ENCODE measurements at places on chromosomes 1 and 21.

DNA sequence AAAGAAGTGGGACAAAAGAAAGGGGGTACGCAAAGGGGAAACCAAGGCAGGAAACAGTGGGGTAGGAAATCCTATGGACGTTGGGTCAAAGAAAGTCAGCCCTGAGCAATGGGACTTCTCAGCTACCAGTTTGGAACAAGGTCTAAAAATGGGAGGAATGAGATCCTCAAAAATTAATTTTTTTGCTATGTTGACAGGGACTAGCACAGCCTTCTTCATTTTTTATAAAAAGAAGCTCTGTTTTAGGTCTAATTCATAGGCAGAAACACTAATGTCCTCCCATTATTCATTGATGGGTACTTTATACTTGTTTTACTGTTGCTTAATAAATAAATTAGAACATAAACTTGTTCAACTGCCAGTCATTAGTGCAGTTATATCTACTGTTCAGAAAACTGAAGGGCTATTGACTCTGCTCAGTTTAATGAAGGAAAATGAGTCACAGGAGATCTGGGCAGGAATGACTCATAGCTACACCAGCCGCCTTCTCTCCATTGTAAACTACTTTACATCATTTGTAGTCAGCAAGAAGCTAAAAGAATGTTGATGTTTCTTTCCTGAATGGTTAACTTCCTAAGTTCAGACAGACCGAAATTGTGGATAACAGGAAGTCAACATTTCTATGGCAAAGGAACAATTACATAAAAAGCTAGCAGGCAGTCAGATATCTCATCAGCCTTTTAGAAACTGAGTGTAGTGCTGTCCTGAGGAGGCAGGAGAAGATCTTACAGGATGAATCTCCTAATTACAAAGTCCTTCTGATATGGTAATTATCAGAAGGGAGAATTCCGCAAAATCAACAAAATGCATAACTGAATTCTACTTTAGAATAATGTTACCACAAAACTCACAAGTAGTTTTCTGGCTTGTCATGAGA, 356.4 kb upstream of the PKN2 start:
- no peak for DNase-seq

DNA sequence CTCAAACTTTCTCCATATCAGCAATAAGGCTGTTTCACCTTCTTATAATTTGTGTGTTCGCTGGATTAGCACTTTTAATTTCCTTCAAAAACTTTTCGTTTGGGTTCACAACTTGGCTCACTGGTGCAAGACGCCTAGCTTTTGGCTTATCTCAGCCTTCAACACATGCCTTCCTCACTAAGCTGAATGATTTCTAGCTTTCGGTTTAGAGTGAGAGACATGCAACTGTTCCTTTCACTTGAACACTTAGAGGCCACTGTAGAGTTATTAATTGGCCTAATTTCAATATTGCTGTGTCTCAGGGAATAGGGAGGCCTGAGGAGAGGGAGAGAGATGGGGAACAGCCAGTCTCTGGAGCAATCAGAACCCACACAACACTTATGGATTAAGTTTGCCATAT, 41.2 kb upstream of the IFNLR1 start:
- DNase-seq: no peak

DNA sequence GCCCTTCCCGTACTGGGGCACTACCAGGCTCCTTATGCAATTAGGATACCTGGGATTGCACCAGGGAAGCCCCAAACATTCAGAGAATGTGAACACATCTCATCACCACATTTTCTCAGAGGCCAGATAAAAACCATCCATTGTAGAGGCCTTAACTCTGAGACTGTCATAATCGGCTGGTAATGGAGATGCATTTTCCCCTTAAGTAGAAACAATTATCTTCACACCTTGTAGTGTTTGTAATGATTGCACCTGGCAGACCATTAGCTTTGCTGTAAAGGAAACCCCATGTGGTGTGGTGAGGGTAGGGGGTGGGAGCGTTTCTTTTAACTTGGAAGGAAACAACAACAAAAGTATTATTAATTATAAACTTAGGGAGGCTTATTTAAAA, 90.0 kb upstream of the TLR5 start:
- DNase-seq: no peak

GRCh38 chr1:47582891-47583608, 145.2 kb downstream of the FOXD2 start:
- no peak for DNase-seq

- DNase-seq: no peak
Observed at GRCh38 chr1:36458910-36459309, 5.3 kb downstream of the MRPS15 start.

- DNase-seq: no peak
Observed at GRCh38 chr1:233805786-233806185, 98.7 kb upstream of the SLC35F3 start.

DNA sequence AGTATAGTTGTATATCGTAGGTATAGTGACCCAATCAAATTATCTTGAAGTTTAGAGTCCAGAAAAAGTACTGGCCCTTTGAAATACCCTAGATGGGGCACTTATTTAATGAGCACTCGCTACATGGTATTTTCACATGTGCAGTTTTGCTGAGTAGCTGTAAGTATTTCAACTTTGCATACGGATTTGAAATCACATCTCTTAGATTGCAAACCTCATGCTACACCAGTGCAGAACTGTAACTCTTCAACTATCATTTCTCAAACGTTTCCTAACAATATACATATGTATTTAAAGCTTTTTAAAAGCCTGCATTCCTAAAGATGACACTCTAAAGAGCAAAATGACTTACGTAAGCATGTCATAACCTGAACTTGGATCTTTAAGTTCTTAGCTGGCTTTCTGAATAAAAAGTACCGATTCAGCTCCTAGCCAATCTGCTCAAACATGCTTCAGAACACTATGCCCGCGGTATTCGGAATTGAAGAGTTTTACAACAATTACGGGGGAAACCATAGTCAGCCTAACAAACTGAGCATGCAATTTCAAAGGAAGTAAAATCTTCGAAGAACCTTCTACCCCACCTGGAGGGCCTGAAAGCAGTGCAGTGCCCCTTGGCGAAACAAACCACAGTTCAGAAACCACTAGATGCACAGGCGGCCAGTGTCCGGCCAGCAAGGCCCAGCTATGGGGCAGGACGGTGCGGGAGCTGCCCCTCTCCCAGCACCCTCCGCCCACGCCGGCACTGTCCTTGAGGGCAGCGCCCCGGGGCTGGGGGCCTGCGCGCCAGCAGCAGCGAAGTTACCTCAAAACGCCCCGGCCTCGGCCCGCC, 863 bp downstream of the FH start:
- no peak for DNase-seq

- no peak for DNase-seq
Observed at GRCh38 chr21:44914176-44914874, 6.4 kb downstream of the ITGB2 start.

GRCh38 chr1:72557446-72558049, 275.2 kb upstream of the NEGR1 start:
- DNase-seq: no peak

DNA sequence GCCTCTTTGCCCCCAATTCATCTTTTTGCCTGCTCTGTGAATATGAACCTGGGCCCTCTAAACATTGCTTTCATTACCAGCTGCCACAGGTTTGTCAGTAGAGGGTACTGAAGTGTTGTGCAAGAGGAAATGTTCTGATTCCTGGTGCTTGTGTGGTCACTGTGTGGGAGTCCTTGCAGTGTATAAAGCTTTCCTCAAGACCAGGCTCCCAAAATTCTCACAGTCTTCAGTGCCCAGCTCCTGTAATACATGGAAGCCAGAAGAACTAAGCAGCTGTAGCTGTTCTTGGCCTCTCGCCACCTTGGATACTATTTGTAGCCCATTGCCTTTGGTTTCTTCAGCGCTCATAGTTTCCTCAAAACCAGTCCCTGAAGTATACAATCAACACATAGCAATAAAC, 1046.2 kb downstream of the BRINP3 start:
- DNase-seq: no peak

- DNase-seq: no peak
Observed at GRCh38 chr1:36697836-36698605, 215.3 kb upstream of the CSF3R start.

DNA sequence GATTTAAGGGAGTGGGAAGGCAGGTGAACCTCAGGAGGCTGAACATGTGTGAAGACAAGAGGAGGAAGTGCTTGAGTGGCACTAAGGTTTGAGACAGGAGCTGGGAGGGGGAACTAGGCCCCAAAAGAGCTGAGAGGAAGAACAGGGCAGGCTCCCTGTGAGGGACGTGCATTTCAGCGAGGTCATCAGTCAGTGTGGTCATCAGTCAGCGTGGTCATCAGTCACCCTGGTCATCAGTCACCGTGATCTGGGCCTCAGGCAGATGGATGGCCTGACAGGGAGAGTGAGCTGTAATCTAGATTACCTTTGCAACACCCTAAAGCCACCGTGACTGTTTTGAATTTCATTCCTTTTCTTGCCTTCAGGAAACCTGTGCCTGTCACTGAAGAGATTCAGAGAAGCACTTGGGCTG, 29.1 kb downstream of the VTCN1 start:
- DNase-seq: no peak

DNA sequence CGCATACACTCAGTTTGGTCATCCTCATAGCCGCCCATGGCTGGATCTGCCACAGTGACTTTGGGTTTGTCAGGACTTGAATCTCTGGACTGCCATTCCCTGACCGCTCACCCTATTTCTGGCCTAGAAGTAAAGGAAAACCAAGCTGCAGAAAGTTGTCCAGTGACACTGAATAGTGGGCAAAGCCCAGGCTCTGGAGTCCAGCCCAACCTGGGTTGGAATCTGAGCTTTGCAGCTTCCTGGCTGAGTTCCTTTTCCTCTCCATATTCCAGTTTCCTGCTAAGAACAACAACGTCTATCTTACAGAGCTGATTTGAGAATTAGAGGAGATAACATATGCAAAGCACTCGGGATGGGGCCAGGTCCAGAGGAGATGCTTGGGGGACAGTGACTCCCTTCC, 15.6 kb upstream of the EIF4G3 start:
- DNase-seq: no peak

- no peak for DNase-seq
Observed at GRCh38 chr1:118185084-118185832, at the start of gene SPAG17. Gene SPAG17, minus strand, starts transcription at chr1:118185228. Its CDS starts 71 bp downstream, at chr1:118185157.

- DNase-seq: no peak
Observed at GRCh38 chr1:207414606-207415108, 39.5 kb upstream of the CR2 start.

GRCh38 chr1:226978432-226979114, 38.5 kb downstream of the COQ8A start:
- DNase-seq: no peak

GRCh38 chr21:42844411-42845113, 34.8 kb downstream of the WDR4 start:
- no peak for DNase-seq

- DNase-seq: no peak
Observed at GRCh38 chr1:191498825-191499224, 659.4 kb upstream of the RGS18 start.

DNA sequence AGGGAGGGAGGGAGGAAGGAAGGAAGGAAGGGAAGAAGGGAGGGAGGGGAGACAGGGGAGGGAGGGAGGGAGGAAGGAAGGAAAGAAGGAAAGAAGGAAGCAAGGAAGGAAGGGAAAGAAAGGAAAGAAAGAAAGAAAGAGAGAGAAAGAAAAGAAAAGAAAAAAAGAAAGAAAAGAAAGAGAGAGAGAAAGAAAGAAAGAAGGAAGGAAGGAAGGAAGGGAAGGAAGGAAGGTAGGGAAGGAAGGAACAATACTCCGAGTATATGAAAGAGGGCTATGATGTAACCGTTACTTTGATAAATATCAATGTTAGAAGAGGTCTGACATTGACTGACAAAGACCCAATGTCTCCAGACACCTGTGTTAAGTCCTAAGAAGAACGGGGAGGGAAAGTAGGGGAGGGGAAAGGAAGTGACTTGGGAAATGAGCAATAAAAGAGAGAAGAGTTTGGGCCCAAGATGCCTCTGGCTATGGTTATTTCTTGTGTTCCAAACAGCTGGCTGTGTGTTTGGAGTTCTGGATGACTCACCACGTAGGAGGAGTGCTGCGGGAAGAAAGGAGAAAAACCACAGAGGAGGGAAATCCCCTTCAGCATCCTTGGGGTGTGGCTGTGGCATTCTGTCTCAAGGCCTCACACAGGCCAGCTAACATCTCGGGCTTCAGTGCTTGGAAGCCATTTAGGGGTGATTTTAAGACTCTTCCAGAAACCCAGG, 37.0 kb upstream of the RXRG start:
- no peak for DNase-seq

DNA sequence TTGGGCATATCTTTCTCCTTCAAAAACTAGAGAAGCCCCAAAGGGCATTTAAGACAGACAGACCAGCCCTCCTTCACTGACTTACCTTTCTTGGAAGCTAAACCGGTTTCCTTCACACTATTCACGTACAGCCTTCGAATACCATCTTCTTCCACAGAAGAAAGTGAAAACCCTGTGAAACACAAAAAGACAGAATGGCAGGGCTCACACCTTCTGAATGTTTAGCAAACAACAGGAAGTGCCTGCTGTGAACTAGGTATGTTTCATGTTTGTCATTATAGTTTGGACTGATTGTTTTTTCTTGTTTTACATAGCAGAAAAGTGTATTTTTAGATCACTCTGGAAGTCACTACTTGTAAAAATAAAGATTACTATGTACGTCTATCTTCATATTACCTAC, 148.6 kb upstream of the KRTAP19-8 start:
- DNase-seq: no peak

DNA sequence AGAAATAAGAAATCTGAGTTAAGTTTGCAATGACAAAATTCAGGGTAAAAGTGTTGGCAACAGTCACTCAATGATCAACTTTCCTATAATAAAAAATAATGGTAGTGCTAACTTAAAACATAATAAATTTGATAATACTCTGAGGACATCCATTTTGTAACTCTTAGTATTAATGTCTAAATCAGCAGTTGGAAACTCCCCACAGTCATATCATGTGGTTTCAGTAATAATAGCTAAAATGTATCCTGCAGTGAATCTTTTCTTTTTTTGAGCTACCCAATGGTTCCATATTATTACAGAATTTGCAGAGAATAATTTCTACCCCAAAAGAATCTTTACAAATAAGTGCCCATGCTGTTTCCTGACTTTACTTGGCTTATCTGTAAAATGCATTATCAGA, 286.7 kb downstream of the PTPRC start:
- no peak for DNase-seq

- DNase-seq: no peak
Observed at GRCh38 chr1:145912128-145912641, 2.3 kb upstream of the ITGA10 start.

DNA sequence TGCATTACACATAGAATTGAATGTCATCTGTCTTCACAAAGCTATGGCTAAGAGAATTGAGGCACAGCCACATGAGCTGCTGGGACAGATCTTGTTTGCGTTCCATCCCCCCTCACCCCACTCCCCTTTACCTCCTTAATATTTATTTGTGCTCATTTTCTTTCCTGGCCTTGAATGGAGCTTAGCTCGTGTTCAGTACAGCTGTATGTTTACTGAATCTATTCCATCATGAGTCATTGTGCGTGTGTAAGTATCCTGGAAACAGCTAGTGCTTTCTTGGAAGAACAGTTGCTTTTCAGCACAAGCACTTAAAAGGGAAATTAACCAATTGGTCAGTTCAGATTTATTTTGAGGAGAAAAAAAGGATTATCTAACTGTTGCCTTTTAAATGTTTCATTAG, 14.7 kb downstream of the PROX1 start:
- DNase-seq: no peak

DNA sequence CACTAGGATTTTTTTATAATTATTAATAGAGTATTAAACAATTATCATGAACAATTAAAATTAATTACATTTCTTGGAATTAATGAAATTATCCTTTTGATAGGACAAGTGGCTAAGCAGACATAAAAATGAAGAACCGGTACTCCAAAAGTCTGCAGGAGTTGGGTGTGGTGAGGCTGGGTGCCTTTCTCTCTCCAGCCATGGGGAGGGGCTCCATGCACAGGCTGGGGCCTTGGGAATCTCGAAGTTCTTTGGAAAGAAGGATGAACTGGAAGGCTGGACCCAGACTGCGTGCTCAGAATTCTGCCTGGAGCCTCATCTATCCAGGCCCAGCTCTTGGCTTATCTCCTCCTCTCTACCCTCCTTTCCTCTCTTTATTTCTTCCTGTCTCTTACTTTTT, 94.1 kb downstream of the ACTL8 start:
- DNase-seq: no peak
